ENCODE measurements at places on chromosomes 1 and 21.

DNA sequence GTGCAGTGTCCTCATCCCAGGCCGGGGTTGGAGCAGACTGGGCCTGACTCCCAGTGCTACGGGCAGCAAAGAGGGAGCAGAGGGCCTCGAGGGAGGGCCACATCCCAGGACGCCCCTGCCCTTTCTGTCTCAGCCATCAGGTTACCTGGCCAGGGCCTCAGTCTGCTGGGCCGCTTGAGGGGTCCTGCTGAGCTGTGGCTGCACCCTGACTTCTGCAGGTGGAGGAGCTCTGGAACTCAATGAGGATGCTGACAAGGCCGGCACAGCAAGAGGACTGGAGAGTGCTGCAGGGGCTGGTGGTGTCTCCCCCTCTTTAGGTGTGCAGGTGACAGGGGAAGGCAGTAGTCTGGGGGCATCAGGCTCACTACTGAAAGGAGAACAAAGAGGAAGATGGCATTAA is 3.3 kb downstream of the ZNF692 start:
- DNase-seq: no peak

DNA sequence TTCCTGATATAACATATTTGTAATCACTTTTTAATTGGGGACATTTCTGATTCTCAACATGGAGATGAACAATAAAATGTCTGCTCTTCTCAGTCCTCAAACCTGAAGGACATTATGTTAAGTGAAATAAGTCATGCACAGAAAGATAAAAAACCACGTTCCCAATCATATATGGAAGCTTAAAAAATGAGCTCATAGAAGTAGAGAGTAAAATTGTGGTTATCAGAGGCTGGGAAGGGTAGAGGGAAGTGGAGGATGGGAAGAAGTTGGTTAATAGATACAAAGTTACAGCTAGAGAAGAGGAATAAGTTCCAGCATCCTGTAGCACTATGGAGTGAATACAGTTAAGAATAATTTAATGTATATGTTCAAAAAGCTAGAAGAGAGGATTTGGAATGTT is 1.5 kb upstream of the CD48 start:
- no peak for DNase-seq

- DNase-seq: no peak
Measured at GRCh38 chr1:111366256-111366655, 61.3 kb downstream of the OVGP1 start.

DNA sequence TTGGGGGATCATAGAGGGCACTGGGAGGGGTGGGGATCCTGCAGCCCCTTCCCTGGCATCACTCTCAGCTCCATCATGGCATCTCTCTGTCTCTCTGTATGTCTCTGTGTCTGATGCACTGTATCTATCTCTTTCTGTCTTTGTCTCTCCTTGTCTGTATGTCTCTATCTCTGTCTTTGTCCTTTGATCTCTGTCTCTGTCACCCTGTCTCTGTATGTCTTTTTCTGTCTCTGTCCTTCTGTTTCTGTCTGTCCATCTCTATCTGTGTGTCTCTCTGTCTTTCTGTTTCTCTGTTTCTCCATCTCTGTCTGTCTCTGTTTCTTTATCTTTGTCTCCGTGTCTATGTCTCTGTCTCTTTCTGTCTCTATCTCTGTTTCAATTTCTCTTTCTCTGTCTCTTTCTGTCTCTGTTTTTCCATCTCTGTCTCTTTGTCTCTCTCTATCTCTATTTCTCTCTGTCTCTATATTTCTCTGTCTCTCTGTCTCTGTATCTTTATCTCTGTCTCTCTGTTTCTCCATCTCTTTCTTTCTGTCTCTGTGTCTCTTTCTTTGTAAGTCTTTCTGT is 56.4 kb downstream of the TRIM11 start:
- no peak for DNase-seq
